ENCODE measurements at places on chromosomes 7 and 10.
A peak's percentile ranks its signal among the peaks of the same experiment; 100 is the strongest.

DNA sequence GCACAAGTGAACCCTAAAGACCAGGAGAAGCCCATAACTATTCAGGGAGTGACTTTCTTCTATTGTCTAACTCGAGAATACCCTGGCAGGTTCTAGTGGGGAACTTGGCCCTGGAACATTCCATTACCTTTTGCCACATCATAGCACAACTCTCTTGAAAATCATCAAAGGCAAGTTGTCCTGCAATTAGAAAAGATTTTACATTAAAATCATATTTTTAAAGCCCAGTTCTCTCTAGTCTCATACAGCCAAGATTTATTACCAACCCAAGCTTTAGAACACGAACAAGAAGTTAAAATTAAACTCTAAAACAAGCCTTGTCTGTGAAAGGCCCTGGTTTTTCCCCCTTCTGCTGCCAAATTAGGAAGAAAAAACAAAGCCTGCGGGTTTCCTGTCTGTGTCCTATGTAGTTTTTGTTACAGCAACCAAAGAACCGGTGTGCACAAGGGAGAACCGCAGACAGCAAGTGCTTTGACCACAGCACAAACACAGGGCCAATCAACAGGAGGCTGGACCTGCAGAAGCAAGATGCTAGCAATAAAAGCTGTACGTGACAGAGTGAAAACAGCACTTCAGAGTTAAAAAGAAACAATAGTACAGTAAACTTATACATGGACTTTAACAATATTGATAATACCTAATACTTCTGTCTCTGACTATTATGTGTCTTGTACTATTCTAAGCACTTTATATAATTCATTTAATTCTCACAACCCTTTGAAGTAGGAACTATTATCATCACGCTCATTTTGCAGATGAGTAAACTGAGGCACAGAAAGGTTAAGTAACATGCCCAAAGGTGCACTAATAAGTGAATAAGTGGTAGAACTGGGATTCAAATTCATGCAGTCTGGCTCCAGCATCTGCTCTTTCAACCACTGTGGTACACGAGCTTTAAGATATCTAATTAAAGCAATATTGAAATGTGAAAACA is 65.8 kb downstream of the STK17A start:
- no peak for DNase-seq

DNA sequence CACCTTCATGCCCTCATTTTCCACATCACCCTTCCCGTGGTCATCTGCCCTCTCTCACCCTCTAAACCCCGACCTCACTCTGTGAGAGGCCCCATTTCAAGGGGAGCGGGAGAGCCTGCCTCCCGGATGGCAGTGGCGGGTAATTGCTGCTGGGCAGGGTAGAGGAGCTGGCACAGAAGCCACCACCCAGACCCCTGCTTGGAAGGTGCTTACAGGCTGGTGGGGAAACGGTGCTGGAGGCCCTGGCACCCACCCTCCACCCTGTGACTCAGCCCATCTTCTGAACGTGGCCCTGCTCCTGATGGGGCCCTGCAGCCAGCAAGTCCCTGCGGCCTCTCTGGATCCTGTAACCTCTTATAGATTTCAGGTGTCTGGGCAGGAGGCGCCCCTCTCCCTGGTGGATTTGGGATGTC is 10.6 kb upstream of the PWWP2B start:
- no peak for DNase-seq

DNA sequence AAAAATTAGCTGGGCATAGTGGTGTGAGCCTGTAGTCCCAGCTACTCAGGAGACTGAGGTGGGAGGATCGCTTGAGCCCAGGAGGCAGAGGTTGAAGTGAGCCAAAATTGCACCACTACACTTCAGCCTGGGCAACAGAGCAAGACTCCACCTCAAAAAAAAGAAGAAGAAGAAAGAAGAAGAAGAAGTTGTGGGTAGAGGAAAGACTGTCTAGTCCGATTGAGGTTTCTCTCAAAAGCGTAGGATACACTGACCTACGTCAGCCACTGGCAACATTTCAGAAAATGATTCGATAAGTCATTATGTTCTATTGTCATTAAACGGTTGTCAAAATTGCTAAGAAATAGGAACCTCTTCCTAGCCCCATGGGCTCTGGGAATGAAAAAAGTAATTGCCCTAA is 22.3 kb upstream of the RHBDD2 start:
- DNase-seq, result no peak

DNA sequence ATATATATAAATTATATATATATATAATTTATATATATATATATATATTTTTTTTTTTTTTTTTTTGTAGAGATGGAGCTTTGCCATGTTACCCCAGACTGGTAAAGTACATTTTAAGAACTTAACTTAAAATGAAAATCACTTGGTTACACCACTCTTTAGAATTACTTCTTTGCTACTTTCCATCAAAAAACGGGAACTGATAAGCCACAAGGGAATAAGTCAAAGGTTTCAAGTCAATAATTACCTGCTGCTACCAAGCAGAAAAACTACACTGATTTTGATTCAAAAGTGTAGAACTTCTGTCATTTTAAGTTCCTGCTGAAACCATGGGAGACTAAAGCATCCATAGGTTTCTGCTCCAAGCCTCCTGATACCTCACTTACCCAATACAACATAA is 12.2 kb downstream of the PPA1 start:
- DNase-seq, result no peak

- DNase-seq, result no peak
These were observed 61.5 kb downstream of the FZD1 start for GRCh38 chr7:91325726-91326125.

- no peak for DNase-seq
These were observed 307.7 kb downstream of the MDFIC start for GRCh38 chr7:115229401-115230105.

GRCh38 chr10:68330852-68331454 is 911 bp upstream of the HNRNPH3 start:
- no peak for DNase-seq

GRCh38 chr10:92238586-92239098 is 52.2 kb downstream of the CPEB3 start:
- no peak for DNase-seq

GRCh38 chr10:64344211-64344610 is 823.0 kb downstream of the REEP3 start:
- no peak for DNase-seq

DNA sequence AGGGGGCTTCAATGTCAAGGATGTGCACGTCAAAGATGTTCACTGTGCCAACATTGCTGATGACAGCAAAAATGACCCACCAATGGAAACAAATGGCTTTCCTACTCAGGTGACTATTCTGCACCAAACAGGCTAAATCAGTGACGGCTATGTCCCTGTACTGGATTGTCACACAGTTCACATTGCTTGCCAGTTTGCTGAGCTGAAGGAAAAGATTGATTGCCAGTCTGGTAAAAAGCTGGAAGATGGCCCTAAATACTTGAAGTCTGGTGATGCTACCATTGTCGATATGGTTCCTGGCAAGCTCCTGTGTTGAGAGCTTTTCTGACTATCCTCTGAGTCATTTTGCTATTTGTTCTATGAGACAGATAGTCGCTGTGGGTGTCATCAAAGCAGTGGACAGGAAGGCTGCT is 202.2 kb upstream of the ETV1 start:
- DNase-seq, result no peak

DNA sequence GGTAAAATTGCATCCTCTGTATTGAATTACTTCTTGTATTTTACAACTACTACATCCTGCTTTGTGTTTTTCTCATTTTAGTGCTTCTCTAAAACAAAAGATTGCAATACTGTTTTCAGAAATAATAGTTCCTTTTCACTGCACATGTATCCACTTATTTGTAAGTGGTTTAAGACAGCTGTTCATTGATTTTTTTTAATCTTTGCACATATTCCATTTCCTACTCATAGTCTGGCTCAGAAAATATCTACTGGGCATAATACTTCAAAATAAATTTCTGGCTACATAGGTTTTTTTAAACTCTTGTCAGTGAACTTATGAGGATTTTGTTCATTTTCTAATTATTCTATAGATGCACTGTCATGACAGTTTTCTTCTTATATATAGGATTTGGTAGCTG is 54.8 kb downstream of the SND1 start:
- DNase-seq, result no peak

GRCh38 chr10:5971315-5971832 is 6.0 kb downstream of the IL15RA start:
- no peak for DNase-seq

- no peak for DNase-seq
These were observed 619 bp upstream of the HOXA6 start for GRCh38 chr7:27148031-27148755.

GRCh38 chr7:93044147-93044810 is 73.5 kb downstream of the SAMD9 start:
- no peak for DNase-seq

DNA sequence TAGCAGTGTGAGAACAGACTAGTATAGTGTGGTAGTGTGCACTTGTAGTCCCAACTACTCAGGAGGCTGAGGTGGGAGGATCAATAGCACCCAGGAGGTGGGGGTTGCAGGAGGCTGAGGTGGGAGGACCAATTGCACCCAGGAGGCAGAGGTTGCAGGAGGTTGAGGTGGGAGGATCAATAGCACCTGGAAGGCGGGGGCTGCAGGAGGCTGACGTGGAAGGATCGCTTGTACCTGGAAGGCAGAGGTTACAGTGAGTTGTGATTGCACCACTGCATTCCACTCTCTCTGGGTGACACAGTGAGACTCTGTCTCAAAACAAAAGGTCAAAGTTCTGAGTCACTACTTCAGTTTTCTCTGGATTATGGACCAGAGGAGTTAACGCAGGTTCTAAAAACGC is 22.6 kb upstream of the DIP2C start:
- no peak for DNase-seq

DNA sequence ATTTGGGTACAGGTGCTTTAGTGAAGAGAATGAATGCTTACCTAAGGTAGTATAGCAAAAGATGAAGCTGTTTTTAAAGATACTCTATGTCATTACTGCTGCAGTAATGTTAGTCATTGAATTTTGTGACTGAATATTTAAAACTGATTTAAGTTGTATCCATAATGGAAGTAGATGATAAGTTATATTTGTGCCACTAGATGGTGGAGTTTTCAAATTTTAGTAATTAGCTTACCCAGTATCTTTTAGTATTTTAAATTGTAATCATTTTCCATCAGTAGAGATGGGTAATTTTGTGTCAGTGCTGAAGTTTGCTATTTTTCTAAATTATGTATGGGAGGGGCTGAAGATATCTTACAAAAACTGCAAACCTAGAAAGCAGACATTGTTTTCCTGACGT is 25.2 kb downstream of the HBP1 start:
- DNase-seq, result no peak

- DNase-seq, result no peak
These were observed 45.8 kb downstream of the NRF1 start for GRCh38 chr7:129657363-129657762.

GRCh38 chr10:43350156-43350555 is 21.3 kb upstream of the FXYD4 start:
- no peak for DNase-seq

- DNase-seq, result no peak
These were observed 1.4 kb downstream of the RAB11FIP2 start for GRCh38 chr10:118045158-118045836.

GRCh38 chr7:64630496-64630895 is 35.4 kb upstream of the ZNF107 start:
- no peak for DNase-seq

DNA sequence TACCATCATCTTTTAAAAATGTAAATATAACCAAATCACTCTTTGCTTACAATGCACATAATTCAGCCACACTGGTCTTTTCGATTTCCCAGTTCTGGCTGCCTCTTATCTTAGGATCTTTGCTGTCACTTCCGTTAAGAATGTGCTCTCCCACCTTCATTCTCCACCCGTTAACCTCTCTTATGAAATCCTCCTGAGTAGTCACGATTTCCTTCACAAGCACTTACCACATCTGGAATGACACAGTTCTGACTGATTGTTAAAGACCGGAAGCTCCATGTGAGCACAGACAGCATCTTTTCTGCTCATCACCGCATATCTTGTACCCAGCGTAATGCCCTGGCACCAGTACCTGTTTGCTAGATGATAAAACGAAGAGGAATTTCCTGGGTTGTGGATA is 84.3 kb downstream of the CUL2 start:
- no peak for DNase-seq

GRCh38 chr7:41755096-41755495 is 52.2 kb upstream of the INHBA start:
- no peak for DNase-seq

- no peak for DNase-seq
These were observed 45.0 kb upstream of the AGBL3 start for GRCh38 chr7:134941185-134941900.

DNA sequence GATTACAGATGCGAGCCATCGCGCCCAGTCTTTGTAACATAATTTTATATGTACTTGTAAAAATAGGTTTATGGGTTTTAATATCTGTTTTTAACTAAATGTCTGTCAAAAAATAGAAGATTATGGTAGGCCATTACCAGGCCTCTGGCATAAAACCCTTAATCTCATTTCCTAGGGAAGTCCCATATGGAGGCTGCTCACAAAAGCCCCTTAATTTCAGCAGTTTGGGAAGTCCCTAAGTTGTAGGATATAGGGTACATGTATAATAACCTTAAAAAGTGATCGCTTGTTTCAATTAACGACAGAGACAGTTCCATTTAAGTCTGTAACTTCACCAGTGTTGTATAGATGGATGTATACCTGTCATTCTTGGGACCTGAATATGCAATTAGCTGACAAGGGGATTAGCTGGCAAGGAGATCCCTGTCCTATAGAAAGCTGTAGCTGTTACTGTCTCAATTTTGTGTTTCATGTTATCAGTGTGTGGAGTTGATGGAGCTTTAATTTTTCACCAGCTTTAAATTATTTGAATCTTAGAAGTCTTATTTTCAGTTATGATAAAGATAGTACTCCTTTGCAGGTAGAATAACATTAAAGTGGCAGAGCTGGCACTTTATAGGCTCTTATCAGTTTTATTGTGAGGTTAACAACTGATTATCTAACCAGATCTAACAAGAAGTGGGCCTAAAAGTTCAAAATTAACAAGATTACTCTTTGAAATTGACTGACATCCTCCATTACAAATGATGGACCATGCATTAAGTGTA is 10.5 kb downstream of the TRIM24 start:
- no peak for DNase-seq

DNA sequence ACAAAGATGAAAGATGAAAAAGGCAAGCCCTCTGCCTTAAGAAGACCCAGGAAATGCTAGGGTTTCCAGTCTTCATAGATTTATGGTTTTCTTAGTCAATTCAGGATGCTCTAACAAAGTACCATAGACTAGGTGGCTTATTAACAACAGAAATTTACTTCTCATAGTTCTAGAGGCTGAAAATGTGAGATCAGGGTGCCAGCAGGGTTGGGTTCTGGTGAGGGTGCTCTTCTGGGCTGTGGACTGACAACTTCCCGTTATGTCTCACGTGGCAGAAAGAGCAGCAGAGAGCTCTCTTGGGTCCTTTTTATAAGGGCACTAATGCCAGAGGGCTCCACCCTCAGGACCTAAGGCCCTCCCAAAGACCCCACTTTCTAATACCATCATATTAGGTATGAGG is 23.7 kb downstream of the ELMO1 start:
- DNase-seq, result no peak

- peak; percentile 2 for DNase-seq
These were observed 82.4 kb upstream of the SDK1 start for GRCh38 chr7:3218411-3219225.
